Dermis blood vessel endothelial cell (primary cell): ENCODE measurements at places on chromosomes 11 and 22. TPM values are rescaled to one million over a fixed set of nuclear protein-coding genes. Genes with fewer than 3 reads are reported as not detected.

Gene PHF21A
- total RNA-seq = 6.3 and 13.2 TPM in 2 replicates

Gene PIM3
- 463 and 464 TPM in 2 replicates for total RNA-seq

- DNase-seq = no peak
Measured at GRCh38 chr11:117160826-117161225, 16.7 kb downstream of the PAFAH1B2 start.

Gene IGF2
- total RNA-seq = 3.5 and 11.2 TPM in 2 replicates

DNA sequence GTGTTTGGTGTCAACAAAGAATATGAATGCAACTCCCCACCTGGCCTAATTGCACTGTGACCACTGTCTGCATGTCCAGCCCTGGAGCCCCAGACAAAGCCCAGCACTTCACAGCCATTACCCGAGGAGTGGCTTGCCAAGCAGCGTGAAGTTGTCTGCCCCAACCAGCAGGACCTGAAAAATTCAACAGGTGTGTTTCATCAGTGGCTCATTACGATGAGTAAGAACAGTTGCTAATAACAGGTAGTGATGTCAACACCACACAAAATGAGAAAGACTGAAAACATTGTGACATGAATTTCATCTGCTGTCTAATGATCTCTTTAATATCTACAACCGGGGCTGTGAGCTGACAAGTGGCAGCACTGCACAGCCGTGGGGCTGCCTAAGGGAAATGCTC lies 10.3 kb downstream of the MRPL21 start:
- DNase-seq = no peak

Gene SDHD
- total RNA-seq = 198 and 201 TPM in 2 replicates

DNA sequence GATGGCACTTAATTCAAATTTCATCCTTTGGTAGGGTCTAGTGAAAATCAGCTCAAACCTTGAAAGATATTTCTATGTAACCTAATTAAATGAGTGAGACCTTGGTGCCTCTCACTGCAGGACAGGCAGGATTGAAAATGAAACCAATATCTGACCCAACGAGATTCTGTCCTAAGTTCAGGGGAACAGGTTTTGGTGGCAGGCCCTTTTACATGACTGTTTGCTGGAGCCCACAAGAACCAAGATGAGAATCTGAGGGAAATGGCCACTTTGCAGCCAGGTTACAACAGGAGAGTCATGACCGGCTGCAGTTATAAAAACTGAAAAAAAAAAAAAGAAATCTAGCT lies 130.2 kb downstream of the TRIM44 start:
- DNase-seq = no peak

DNA sequence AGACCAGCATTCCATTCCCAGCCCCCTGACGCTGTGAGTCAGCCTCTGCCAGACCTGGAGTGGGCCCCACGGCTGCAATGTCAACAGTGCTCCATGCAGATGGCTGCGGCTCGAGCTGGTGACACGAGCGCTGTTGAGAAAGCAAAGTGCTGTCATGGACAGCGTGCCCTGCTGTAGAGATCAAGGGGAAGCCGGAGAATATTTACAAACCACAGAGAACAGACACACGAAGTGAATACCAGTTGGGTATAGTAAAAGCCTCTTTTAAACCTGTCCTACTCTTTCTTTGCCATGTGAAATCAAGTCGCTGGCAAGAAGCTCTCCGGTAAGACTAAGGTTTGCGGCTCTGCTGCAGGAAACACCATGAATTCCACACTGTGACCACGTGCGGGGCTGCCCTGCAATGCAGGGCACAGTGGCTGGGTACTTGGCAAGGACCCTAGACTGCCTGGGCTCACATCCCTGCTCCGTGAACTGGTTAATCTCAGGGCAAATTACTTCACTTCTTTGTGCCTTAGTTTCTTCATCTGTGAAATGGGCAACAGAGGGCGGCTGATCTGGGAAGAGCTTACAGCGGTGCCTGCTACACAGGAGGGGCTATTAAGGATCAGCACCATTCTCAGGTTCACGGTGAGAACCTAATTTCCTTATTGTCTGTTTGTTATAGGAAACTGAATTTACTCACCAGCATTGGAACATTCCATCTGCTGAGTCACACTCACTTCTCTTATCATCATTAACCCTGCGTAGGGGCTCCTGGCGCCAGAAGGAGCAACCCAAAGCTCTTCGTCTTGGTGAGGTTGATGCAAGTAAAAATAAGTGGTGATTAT lies 27.8 kb upstream of the ELFN2 start:
- DNase-seq = peak; percentile 84

DNA sequence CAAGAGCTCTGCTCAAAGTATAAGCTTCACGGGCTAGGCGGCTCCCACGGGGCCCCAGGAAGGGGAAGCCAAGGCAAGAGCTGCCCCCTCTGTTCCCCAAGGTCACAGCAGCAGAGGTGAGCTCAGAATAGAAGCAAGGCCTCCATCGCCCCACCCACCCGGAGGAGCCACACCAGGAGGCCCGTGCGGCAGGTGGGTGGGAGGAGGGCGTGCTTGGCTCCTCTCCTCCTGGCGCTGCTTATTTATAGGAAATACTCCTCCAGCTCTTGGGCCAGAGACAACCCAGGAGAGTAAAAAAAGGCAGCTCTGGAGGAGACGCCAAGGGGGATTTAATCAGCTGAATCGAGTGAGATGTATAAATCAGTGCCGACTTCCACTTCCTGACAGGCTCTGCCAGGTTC lies 87.8 kb downstream of the FEZ1 start:
- no peak for DNase-seq

DNA sequence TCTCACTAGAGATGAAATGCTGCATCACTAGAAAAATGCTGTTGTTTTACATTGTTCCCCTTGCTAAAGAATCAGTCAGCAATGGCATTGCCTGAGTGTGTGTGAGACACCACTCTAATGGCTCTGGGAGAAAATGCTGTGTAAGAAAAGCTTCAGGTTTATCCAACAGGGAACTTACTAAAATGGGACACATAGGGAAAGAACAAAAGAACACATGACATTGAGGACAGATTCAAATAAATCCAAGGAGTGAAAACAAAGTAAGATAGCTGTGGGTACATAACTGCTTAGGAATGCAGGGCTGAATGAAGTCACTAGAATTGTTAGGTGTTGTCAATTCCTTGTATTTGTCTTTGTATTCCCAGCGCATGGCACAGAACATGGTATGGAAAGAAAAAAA lies 24.2 kb downstream of the BLID start:
- DNase-seq = no peak
